ENCODE measurements at places on chromosomes 5 and 9.

DNA sequence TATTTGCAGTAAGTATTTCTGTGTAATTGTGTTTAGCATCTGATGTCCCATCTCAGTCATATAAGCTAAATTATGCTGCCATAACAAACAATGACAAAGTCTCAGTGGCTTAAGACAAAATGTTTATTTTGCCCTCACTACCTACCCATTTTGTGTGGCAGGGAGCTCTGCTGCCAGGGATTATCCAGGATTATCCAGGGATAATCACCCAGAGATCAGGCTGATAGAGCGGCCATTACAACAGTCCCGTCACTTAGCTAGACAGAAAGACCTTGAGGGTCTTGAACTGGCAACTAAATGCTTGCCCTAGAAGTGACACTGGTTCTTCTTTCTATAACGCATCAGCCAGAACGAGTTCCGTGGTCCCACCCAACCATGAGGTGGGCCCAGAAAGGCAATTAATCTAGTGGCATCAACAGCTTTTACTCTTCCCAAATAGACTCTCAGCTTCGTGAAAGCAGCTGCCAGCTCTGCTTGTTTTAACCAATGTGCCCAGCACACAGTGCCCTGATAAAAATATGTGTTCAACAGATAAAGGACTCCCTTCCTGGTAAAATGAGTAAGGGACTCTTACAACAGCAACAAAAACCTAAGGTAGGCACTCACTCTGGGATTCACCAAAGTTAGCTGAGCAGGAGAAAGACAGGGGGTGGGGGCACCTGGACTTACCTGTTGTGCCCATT lies 22.8 kb downstream of the CCDC69 start:
- DNase-seq, result no peak

DNA sequence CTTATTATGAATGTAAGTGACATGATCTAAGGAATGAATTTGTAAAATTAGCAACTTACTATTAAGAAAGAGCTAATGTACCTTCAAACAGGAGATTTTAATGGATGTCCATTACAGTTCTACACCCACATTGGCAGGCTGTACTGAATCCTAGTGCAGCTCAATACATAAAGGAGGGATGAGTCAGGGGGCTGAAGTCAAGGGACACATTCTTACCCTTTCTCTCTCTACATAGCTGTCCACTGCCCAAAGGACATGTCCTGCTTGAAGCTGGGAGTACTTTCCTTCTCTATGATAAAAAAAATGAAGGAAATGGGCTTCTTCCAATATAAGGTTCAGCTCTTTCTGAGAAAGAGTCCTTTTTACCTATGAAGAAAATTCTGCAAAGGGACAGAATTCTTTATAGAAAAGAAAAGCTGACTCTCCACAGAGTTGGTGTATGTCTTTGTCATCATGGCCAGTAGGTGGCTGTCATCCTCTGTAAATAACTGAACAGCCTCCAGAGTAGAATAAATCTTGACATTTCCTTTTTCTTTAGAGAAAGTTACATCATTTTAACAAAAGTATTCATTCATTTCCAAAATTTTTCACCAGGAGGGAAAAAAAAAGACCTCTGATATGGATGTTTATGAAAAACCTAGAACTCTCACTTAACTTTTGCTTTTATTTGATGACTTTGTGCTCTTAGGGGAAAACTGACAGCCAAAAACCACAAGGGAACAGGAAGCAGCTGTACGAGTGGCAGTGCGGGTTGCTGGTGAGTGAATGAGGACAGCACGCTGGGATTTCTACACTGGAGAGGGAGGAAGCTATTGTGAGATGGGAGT lies 13.1 kb upstream of the IFNA14 start:
- no peak for DNase-seq

GRCh38 chr5:25458628-25459027 lies 813.9 kb upstream of the CDH10 start:
- DNase-seq, result no peak

GRCh38 chr5:14151416-14151815 lies 8.3 kb downstream of the TRIO start:
- DNase-seq, result no peak

DNA sequence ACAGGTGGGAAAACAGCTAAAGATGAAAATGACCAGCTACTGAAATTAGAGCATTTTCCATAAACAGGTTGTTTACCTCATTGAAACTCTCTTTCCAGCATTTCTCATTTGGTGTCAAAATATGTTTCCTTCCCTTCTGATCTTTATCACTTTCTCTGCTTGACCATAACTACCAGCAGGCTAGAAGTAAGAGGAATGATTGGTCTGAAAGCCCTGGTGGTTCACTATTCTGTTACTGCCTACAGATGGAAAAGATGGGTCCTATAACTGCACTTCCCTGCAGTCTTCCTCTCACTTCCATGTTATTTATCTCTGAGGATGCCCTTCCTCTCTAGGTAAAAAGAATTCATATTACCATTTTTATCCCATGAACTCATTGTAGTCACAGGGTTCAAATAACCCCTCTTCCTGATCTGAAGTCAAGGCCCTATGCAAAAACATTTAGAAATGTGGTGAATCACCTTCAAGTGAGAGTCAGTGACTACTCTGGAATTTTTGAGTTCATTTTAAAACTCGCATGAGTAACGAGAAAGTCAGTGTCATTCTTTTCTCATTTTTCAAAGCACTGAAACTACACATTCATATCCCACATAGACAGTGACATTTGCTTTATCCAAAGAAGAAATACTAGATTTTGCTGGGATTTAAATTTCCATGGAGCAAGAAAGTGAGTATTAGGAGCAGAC lies 51.7 kb downstream of the ZNF474 start:
- DNase-seq, result no peak

DNA sequence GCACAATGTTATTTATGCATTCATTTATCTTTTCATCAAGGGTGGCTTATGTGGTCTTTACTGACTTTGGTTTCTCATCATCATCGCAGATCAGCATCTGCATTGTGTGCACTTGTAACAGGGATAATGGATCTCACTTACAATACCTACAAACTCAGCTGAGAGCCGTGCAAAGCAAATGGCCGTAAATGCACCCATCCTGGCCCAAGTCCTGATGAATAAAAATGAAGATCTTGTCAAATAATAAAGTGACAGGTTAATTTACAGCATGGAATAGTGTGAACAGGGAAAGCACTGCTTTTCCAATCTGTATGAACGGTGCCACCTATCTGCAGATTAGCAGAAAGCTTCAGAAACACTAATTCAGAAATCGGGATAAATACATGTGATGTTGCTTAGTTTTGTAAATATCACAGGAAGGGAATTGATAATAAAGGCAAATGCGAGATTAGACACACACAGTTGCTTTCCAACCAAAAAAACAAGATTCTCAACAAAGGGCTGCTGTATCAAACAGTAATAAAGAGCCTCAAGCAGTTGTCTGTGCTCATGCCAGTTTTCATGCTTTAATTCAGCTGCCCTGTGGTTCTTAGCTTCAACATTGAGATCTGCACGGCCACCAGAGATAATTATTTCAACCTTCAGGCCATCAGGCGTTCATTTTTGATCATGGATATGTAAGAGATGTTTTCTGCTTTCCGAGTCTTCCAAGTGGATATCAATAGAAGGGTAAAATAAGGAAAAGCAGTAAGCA lies 153.4 kb upstream of the POU5F2 start:
- DNase-seq, result no peak

DNA sequence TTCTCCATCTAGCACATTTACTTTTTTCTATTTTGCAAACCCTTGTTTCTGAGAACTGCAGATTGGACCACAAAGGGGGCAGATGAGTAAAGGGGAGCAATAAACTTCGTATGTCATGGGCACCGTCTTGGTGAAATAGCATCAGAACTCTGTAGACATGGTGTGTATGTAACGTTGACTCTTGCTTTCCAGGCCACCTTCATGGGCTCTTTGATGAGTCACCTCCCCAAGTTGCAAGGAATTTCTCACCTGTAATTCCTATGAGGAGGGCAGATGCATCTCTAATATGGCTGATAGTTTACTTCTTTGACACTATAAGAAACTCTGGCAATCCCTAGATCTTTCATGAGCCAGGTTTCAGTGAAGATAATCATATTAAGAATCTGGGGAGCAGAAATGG lies 163.4 kb upstream of the PLPPR1 start:
- no peak for DNase-seq

- DNase-seq, result no peak
Observed at GRCh38 chr5:170736966-170737365, 46.6 kb upstream of the GABRP start.

GRCh38 chr9:7935681-7936080 lies 136.1 kb upstream of the DMAC1 start:
- no peak for DNase-seq

- DNase-seq, result no peak
Observed at GRCh38 chr5:5558638-5559527, 136.4 kb downstream of the ICE1 start.

DNA sequence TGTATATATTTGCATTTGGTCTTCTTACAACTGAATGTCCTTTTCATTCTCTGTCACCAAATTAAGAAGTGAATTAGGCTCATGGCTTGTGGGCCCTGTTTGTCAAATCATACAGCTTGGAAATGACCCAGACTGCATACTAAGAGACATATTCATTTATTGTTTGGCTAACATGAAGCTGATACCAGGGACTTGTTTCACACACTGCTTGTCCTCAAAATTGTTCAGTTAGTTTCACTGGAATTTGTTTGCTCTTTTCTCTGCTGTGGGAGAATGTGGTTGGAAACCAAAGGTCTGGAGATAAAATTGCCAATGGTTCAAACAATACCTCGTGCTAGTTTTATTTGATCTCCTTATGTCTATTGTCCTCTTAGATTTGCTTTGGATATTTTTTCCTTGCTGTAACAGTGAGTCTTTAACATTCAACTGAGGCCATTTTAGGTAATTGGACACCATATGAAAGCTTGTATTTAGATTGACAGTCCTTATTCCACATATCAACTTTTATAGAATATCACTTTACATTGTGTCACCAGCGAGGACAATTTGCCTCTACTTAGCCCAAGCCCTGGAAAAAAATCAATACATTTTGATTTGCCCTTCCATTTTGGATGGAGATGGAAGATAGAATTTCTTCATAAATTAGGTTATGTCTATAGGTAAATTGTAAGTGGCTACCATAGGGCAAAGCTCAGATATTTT lies 144.3 kb upstream of the MTAP start:
- DNase-seq, result no peak

All from NCI-H1436 (cell line).